ENCODE measurements at places on chromosomes 12 and 14.

GRCh38 chr12:185576-185955, 28.4 kb downstream of the SLC6A12 start:
- DNase-seq, result no peak

- no peak for DNase-seq
Measured at GRCh38 chr14:95911456-95911855, 34.8 kb downstream of the TUNAR start.

DNA sequence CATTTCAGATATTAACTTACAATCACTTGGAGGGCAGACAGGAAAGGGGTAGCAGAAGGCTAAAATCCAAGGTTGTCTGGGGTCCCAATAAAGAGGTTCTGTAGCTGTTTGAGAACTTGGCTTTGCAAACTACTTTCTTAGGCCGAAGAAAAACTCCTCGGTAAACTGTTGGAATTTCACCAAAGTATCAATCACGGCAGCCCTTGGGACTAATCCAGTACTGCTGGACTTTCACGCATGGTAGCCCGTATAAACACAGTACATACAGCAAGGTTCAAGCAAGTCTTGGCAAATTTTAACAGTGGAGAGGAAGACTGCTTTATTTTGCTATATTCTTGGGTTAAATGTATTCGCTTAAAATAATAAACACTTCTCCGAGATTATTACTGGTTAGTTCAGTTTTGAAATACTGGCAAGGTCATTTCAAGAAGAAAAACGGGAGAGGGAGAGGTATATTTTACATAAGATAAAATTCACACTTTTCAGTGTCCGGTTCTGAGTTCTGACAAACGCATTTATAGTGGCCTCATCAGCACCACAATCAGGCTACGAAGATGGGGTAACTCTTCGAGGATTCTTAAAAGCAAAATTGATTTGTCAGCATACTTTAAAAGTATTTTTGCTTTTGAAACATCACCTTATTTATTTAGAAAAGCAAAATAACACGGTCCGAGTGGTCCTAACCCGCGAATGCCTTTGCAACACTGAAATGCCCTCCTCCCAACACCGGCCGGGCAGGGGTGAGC, 1.3 kb downstream of the SETD3 start:
- DNase-seq, result no peak

DNA sequence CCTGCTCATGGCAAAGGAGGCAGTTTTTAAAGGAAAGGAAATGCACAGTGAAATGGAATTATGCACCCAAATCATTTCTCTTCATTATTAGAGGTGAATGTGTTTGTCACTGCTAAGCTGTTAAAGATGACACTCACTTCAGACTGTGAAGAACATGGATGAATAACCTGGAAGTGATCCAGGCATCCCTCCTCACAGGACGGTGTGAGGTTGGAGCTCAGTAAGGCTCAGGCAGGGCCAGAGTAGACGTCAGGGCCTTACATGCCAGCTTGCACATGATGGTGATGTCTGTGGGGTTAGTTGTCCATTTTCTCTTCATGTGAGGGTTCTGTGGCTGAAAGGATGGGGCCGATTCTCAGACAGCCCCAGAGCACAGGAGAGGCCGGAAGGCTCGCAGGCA, 273.1 kb downstream of the PCNX1 start:
- no peak for DNase-seq

GRCh38 chr14:102925646-102926045, 3.2 kb downstream of the AMN start:
- peak; percentile 21 for DNase-seq

DNA sequence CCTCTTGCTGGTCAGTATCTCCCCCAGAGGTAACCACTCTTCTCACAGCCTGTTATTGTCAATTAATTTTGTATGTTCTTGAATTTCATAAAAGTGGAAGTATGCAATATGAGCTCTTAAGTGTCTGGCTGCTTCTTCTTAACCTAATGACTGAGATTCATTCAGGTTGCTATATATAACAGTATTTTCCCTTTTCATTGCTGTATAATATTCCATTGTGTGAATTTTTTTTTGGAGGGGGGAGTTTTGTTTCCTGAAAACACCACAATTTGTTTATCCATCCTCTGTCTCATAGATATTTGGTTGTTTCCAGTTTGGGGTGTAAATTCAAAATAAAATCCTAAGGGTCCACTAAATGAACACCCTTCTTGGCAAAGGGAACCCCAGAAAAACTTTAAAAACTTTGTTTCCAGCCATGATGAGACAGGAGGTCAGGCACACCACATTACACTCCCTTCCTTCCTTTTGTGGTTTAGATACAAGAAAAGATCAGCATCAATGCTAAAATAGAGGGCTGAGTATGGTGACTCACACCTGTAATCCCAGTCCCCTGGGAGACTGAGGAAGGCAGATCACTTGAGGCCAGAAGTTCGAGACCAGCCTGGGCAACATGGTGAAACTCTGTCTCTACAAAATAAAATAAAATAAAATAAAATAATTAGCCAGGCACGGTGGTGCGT, 4.1 kb upstream of the DAO start:
- no peak for DNase-seq

DNA sequence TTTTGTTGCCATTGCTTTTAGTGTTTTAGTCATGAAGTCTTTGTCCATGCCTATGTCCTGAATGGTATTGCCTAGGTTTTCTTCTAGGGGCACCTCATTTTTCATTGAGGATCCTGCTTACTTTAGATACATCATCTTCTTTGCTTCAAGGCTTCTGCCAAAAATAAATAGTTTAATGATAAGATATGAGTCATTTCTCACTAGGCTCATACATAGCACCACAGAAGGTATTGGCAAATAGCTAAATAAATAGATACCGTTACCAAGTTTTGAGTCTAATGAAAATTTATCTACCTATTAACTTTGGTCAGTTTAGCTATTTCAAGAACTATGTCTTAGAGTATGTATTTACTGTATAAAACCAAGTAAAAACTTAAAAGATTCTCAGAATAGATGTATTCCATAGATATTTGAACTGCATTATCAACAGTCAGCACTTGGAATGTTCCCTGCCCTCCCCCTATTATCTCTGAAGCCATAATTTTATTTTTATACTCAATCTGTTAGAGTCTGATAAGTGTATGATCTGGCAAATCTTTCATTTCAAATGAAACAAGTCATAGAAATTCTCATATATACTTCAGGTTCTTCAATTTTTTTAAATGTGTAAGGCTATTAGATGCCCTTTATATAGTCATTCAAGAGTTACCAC, 310.2 kb downstream of the CCDC91 start:
- DNase-seq, result no peak

Measured in right cardiac atrium (tissue), 5 donors.